Right renal pelvis (tissue), 4 donors: ENCODE measurements at places on chromosomes 4 and X. TPM values are rescaled to one million over a fixed set of nuclear protein-coding genes. Genes with fewer than 3 reads are reported as not detected.

- DNase-seq, result no peak
Measured at GRCh38 chr4:162209706-162210105, 45.9 kb upstream of the FSTL5 start.

GRCh38 chr4:17667653-17668201 lies 53.3 kb downstream of the MED28 start:
- DNase-seq, result no peak

DNA sequence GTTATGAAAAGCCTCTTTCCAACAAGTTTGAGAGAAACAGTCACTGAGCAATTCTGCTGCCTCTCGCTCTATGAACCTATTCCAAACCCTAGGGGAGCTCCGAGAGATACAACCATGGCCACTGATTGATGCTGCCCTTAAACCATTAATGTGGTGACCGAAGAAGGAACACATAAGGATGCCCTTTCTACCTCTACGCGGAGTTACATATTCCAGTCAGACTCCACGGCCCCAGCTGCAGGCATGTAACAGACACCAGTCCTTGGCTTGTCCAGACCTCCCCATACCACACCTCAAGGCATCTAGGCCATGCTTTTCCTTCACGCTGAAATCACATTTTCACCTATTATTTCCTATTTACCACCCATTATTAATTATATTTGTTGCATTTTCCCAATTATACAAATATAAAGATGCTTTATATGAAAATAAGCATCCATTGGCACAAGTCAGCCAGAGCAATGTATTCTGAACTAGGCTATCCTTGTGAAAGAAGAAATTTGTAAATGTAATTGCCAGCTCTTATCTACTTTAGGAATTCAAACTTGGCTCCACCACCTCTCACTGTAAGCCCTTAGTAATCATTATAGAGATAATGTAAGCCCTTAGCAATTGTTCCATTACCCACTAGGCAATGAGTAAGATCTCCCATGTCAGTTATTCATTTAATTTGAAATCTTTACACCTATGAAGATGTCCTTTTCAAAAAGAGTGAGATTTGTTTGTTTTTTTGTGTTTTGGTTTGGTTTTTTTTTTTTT lies 338.4 kb downstream of the NR3C2 start:
- no peak for DNase-seq

GRCh38 chr4:149183638-149184037 lies 632.0 kb downstream of the IQCM start:
- DNase-seq, result no peak

- DNase-seq, result no peak
Measured at GRCh38 chr4:121977251-121978171, 25.7 kb upstream of the TRPC3 start.

GRCh38 chrX:115553171-115553570 lies 7.8 kb upstream of the PLS3 start:
- DNase-seq, result no peak

DNA sequence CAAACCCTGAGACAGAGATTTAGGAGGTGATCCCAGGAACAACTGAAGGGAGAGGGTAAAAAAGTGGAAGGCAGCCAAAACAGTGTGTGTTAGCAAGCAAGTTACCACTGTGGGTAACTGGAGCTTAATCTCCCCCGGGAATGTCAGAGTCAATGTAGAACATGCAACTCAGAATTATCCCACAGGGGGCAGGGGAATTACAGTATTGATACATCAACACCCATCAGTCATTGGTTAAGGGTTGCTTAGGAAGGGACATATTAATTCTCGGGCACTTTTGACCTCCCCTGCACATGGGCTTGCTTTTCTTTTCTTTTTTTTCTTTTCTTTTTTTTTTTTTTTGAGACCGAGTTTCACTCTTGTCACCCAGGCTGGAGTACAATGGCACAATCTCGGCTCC lies 29.3 kb downstream of the CXorf58 start:
- DNase-seq, result no peak

GRCh38 chr4:83860200-83860599 lies 324.3 kb downstream of the GPAT3 start:
- DNase-seq, result no peak

GRCh38 chr4:24287096-24287495 lies 297.3 kb downstream of the DHX15 start:
- no peak for DNase-seq

GRCh38 chrX:41332408-41333002 lies 1.5 kb upstream of the DDX3X start:
- peak; percentile 29 for DNase-seq

DNA sequence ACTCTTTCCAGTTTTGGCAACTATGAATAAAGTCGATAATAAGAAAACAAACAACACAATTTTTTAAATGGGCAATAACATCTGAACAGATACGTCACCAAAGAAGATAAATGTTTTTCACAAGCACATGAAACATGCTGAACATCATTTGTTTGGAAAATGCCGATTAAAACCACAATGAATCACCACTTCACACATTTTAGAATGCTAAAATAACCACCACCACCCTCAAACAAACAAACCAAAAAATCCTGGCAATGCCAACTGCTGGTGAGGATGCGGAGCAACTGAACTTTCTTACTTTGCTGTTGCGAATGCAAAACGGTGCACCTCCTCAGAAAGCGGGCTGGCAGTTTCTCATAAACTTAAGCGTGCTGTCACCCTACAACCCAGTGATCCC lies 115.9 kb downstream of the NSUN7 start:
- no peak for DNase-seq

- no peak for DNase-seq
Measured at GRCh38 chrX:129695535-129695934, 40.8 kb upstream of the APLN start.

DNA sequence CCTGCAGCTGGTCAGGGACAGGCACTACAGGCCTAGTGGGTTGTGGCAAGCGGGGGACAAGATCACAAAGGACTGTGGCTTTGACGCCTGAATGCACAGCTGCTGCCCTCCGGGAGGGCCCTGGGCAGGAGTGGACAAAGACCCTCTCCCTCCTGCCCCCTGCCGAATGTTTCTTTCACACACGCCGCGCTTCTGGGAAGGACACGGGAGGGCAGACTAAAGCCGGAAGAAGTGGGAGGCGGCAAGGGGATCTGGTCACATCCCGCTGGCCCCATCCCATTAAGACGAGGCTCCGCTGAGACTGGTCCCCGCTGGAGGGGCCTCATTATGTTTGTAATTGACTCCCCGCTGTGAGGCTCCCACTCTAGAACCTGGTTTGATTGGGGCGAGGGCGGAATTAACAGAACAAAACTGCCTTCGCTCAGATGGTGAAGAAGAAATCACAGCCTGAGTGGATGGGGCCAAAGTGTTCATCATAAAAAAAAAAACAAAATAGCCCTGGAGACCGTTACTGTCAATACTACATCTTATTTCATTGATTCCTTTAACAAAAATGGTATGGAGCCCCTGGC lies 37.8 kb upstream of the PSAPL1 start:
- peak; percentile 31 for DNase-seq

GRCh38 chr4:155734065-155734464 lies 24.8 kb upstream of the GUCY1B1 start:
- no peak for DNase-seq

DNA sequence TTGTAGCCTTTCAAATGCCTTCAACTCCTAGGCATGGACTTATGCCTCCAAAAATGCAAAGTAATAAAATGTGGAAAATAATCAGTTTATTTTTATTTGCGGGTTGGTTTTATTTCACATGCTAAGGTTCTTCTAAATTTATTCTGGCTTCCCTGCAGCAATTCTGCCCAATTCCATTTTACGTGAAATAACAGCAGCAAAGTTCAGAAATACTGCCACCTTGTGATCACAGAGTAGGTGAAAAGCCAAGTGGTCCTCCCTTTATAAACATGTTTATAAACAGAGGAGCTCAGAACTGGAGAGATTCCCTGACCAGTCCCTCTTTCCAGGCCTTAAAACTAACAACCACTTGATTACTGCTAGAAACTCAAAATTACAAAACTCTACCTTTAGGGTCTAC lies 14.7 kb upstream of the DCHS2 start:
- DNase-seq, result no peak

DNA sequence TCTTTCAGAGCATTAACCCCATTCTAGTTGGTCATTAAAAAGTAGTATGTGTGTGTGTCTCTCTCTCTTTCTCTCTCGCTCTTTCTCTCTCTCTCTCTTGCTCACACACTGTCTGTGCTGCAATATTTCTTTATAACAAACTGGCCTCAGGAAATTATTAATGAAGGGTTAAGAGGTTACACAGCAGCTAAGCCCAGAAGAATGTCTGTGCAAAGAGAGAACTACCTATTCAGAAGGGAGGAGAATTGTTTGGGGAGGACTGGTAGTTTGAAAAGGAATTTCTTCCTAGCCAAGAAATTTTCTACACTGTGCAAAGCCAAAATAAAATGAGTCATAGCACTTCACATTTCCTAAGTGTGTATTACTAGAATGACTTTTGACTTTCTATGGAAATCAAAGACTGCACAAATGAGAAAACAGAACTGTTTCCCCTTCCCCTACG lies 22.2 kb downstream of the PDGFC start:
- no peak for DNase-seq

DNA sequence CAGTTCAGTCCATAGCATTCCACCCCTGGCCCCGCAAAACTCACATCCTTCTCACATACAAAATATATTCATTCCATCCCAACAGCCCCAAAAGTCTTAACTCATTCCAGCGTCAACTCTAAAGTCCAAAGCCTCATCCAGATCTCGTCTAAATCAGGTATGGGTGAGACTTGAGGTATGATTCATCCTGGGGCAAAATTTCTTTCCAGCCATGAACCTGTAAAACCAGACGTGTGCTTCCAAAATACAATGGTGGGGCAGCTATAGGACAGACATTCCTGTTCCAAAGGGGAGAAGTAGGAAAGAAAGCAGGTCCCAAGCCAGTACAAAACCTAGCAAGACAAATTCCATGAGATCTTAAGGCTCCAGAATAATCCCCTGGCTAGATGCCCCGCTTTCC lies 76.9 kb downstream of the CLDN34 start:
- DNase-seq, result no peak

- DNase-seq, result no peak
Measured at GRCh38 chr4:41359836-41360213, 103.1 kb downstream of the UCHL1 start.

DNA sequence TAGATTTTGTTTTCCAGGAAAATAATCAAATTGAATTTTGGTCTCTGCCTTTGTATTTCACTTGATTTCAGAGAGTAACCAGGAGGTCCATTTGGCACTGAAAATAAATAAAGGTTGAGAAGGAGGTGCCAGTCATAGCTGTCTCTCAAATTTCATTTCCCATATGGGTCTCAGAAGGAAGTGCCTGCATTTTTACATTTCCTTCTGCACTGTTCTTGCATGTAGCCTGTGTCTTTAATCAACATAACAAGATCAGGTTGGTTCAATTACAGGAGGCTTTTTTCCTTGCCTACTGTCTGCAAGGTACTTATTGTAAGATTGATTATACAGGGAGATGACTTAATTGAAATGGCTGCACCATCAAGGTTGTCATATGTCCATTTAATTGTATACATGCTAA lies 15.7 kb downstream of the LRRC66 start:
- DNase-seq, result no peak

DNA sequence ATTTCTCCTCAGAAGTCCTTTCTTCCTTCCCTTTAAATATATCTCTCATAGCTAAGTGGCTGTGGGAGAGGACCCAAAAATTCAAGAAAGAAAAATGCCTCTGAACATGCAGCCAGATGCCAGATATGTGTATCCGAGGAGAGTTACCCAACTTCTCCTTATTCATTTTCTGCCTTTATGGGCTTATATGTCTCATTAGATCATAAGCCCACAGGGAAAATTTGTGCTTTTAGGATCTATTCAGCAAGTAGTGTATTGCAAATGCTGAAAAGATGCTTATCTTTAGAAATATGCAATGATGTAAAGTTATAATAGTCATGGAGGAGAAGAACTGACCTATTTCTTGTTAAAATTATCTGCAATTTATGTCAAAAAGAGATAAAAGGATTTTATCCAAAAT lies 371.8 kb upstream of the NOCT start:
- DNase-seq, result no peak

- no peak for DNase-seq
Measured at GRCh38 chrX:151099001-151099400, 77.4 kb upstream of the GPR50 start.

- no peak for DNase-seq
Measured at GRCh38 chrX:39043838-39044550, 242.7 kb downstream of the MID1IP1 start.

DNA sequence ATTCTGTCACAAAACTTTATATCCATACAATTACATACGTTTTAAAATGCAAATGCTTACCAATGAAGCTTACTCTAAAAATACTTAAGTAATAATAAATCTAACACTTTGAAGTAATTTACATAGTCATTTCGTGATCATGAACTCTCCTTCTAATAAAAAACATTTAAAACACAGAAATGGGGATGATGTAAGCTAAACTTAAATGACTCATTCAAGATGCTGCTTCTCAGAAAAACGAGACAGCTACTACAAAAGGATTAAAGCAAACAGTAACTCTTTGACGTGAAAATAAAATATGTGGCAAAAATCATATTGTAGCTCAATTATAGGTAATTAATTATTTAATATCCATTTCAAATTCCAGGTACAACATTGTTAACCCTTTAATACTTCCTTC lies 148.7 kb downstream of the FGF16 start:
- no peak for DNase-seq

DNA sequence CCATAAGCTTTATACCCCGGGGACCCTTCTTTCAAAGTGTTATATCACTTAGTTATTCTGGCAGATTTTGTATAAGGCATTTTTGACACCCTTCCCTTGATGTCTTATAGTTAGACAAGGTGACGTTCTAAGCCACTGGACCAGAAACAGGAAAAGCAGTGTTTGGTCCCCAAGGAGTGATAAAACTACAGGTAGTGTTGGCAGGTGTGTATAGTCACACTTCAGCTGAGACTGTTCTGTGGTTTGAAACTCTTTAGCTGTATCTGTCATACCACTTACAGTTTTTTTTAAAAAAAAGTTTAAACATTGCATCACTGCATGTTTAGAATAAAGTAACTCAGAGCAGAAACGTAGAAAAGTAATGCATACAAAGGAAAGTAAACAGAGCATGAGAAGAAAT lies 48.5 kb downstream of the TLL1 start:
- DNase-seq, result no peak

DNA sequence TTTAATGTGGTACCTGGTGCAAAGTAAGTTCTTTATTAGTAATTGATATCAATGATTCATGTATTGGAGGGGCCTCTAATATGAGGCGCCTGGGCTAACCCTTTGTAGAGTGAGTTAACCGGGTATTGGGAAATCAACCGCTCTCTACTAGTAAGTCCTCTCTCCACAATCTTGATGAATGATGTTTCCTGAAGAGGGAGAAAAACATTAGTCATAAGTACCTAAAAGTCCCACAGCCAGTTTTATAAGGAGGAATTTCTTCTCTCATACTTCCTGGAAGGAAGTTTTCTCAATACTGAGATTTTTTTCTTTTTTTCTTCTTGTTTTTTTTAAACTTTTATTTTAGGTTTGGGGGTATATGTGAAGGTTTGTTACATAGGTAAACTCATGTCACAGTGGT lies 62.3 kb downstream of the AGTR2 start:
- DNase-seq, result no peak

MEPE gene
- not detected for polyA plus RNA-seq

MAGEE2 gene
- polyA plus RNA-seq, result 0.68 TPM

SOX3 gene
- polyA plus RNA-seq, result not detected

HAUS3 gene
- 22.5 TPM for polyA plus RNA-seq

MAGEA11 gene
- not detected for polyA plus RNA-seq

POU3F4 gene
- polyA plus RNA-seq, result 5.5 TPM

TCEAL7 gene
- 39.0 TPM for polyA plus RNA-seq

AGTR2 gene
- 90.6 TPM for polyA plus RNA-seq

SOWAHD gene
- 0.83 TPM for polyA plus RNA-seq

BMX gene
- polyA plus RNA-seq, result 0.56 TPM

UGT2B15 gene
- polyA plus RNA-seq, result 0.13 TPM

DCHS2 gene
- 6.5 TPM for polyA plus RNA-seq

FHIP1A gene
- 5.2 TPM for polyA plus RNA-seq

HPSE gene
- polyA plus RNA-seq, result 1.3 TPM

FREM3 gene
- 0.14 TPM for polyA plus RNA-seq
